ENCODE measurements at places on chromosomes 16 and 17. TPM values are rescaled to one million over a fixed set of nuclear protein-coding genes. Genes with fewer than 3 reads are reported as not detected.

- no peak overlapping the region for H3K27ac ChIP-seq
- H3K4me1 ChIP-seq, result peaks cover 2% of the 10 kb centered on the region
- no peak for DNase-seq
- H3K36me3 ChIP-seq, result no peaks in the 10 kb centered on the region
- H3K27me3 ChIP-seq, result no peaks in the 10 kb centered on the region
- H3K4me3 ChIP-seq, result no peak overlapping the region
Observed at GRCh38 chr17:41682631-41683030, 6.1 kb upstream of the EIF1 start.

- H3K36me3 ChIP-seq, result no peaks in the 10 kb centered on the region
- no peak overlapping the region for H3K27ac ChIP-seq
- H3K4me1 ChIP-seq, result no peaks in the 10 kb centered on the region
- no peak overlapping the region for H3K4me3 ChIP-seq
- no peak for DNase-seq
Observed at GRCh38 chr16:27771201-27771910, 221.4 kb downstream of the KATNIP start.

GRCh38 chr17:75691801-75692626, 24.9 kb downstream of the SAP30BP start:
- H3K36me3 ChIP-seq, result peaks cover 11% of the 10 kb centered on the region
- no peak overlapping the region for H3K4me3 ChIP-seq
- H3K27ac ChIP-seq, result peak overlapping the region; percentile 5

GRCh38 chr16:30472328-30472942, at the start of gene ITGAL:
ITGAL (plus strand) TSS chr16:30472742; CDS start chr16:30472838, 96 bp downstream.
- H3K27me3 ChIP-seq, result no peaks in the 10 kb centered on the region
- no peaks in the 10 kb centered on the region for H3K4me1 ChIP-seq
- no peak for DNase-seq
- no peaks in the 10 kb centered on the region for H3K36me3 ChIP-seq

DNA sequence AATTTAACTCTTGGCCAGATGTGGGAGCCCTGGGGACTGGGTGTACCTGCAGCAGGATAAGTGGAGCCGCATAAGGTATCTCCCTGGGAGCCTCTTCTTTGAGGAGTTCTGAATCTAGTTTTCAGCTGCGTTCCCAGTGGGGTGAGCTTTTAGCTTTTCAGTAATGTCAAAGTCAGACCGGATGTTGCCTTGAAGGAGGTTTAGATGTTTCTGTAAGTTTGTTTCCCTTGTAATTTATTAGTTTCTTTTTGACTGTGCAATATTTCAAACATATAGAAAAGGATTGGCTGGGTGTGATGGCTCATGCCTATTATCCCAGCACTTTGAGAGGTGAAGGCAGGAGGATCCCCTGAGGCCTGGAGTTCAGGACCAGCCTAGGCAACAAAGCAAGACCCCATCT, 98.6 kb upstream of the EEF2KMT start:
- H3K4me1 ChIP-seq, result no peaks in the 10 kb centered on the region
- H3K27ac ChIP-seq, result no peak overlapping the region
- H3K4me3 ChIP-seq, result no peak overlapping the region
- no peaks in the 10 kb centered on the region for H3K36me3 ChIP-seq

DNA sequence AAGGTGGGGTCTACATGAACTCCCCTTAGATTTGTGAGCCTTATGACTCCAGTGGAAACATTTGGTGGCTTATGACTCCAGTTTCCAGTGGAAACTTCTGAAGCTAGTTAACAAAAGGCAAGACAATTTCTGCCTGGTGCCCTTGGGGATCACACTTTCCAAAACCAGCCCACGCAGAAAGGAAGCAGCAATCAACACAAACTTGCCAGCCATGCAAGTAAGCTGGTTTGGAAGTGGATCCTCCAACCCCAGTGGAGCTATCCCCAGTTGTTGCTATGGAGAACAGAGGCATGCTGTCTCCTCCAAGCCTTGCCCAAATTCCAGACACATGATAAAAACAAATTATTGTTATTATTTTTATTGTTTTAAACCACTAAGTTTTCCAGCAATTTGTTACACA, 130.9 kb downstream of the CDH11 start:
- no peaks in the 10 kb centered on the region for H3K27me3 ChIP-seq
- H3K4me3 ChIP-seq, result no peak overlapping the region
- no peak for DNase-seq
- H3K27ac ChIP-seq, result no peak overlapping the region
- H3K4me1 ChIP-seq, result no peaks in the 10 kb centered on the region

DNA sequence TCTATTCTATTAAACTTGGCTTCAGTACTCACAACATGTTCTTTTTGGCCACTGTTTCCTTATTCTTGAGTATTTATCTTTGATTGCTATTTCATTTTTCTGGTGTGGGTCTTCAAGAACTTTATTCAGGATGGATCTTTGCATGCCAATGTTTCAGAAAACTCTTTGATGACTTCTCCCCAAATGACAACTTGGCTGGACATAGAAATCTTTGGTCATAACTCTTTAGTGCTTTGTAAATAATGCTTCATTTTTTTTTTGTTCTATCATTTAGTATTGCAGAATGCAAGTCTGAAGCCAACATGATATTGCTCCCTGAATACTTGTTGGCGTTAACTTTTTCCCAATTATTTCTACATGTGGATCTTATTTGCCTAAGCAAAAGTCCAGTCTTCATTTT, 103.6 kb upstream of the HS3ST2 start:
- H3K36me3 ChIP-seq, result no peaks in the 10 kb centered on the region
- no peaks in the 10 kb centered on the region for H3K27me3 ChIP-seq
- no peak overlapping the region for H3K4me3 ChIP-seq
- no peak overlapping the region for H3K27ac ChIP-seq
- no peaks in the 10 kb centered on the region for H3K4me1 ChIP-seq

- no peaks in the 10 kb centered on the region for H3K36me3 ChIP-seq
- DNase-seq, result no peak
- no peaks in the 10 kb centered on the region for H3K27me3 ChIP-seq
- no peaks in the 10 kb centered on the region for H3K4me1 ChIP-seq
Observed at GRCh38 chr16:86297391-86297790, 212.9 kb upstream of the FOXF1 start.

- no peaks in the 10 kb centered on the region for H3K4me1 ChIP-seq
- H3K27me3 ChIP-seq, result no peaks in the 10 kb centered on the region
- DNase-seq, result no peak
- no peak overlapping the region for H3K27ac ChIP-seq
- H3K36me3 ChIP-seq, result no peaks in the 10 kb centered on the region
- no peak overlapping the region for H3K4me3 ChIP-seq
Observed at GRCh38 chr17:43068570-43069367, 43.7 kb downstream of the RND2 start.

DNA sequence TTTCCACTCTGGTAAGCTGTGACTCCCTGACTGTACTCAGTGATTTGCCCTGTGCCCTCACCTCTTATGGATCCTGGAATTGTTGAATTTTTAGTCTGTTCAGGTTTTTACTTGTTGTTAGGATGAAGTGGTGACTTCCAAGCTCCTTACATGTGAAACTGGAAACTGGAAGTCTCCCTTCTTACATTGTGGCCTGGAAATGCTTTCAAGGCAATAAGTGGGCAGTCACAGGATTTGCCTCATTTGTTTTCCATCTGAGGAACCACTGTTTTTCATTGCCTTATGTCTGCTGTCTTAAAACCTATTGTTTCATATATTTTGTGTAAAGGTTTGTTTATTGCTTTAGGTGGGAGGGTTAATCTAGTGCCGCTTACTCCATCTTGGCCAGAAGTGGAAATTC, 155.8 kb downstream of the CYB561 start:
- no peak for DNase-seq
- H3K36me3 ChIP-seq, result no peaks in the 10 kb centered on the region
- no peaks in the 10 kb centered on the region for H3K27me3 ChIP-seq
- H3K27ac ChIP-seq, result no peak overlapping the region

GRCh38 chr17:49832840-49833599, 14.8 kb downstream of the TAC4 start:
- no peaks in the 10 kb centered on the region for H3K27me3 ChIP-seq
- no peak overlapping the region for H3K27ac ChIP-seq
- no peak for DNase-seq

- no peak overlapping the region for H3K27ac ChIP-seq
- H3K27me3 ChIP-seq, result no peaks in the 10 kb centered on the region
- H3K4me3 ChIP-seq, result no peak overlapping the region
Observed at GRCh38 chr16:64626776-64627175, 495.1 kb downstream of the CDH11 start.

- no peak for DNase-seq
- H3K36me3 ChIP-seq, result no peaks in the 10 kb centered on the region
- no peak overlapping the region for H3K4me3 ChIP-seq
- H3K27me3 ChIP-seq, result no peaks in the 10 kb centered on the region
Observed at GRCh38 chr16:17335826-17336529, 134.8 kb downstream of the XYLT1 start.

DNAH17 gene
- not detected for total RNA-seq

DNAH3 gene
- 0.03 TPM for total RNA-seq

NATD1 gene
- total RNA-seq, result 8.3 TPM

SPATA22 gene
- total RNA-seq, result not detected

TBC1D26 gene
- total RNA-seq, result not detected

CLEC16A gene
- 9.7 TPM for total RNA-seq

TEKT5 gene
- 0.17 TPM for total RNA-seq

NOXO1 gene
- 0.35 TPM for total RNA-seq

TBC1D3C gene
- total RNA-seq, result 3.1 TPM

Measured in pancreas (tissue), 10 donors.